Forelimb muscle (tissue), 1 donor: ENCODE measurements at places on chromosomes 2 and 18. TPM values are rescaled to one million over a fixed set of nuclear protein-coding genes. Genes with fewer than 3 reads are reported as not detected.

The KCNS3 gene
- polyA plus RNA-seq: 6.0 TPM

The STAMBP gene
- 42.9 TPM for polyA plus RNA-seq

The ORC4 gene
- polyA plus RNA-seq: 38.0 TPM

The RNU2-63P gene
- not detected for polyA plus RNA-seq

The KCNG2 gene
- 0.46 TPM for polyA plus RNA-seq
